ENCODE measurements at places on chromosomes 12 and 14.

DNA sequence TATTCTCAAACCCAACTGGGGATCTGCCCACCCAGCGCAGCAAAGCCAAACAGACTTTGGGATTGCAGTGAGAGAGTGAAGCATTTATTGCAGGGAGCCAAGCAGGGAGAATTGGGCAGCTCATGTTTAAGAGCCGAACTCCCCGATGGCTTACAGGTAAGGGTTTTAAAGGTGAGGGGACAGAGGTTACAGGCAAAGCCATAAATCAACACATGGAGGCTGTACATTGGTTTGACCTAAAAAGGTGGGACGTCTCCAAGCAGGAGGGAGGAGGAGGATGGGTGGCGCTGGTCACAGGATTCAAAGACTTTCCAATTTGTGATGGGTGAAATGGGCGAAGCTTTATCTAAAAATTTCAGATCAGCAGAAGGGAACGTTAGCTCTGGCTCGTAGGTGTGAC is 18.2 kb downstream of the OAS2 start:
- no peak for DNase-seq

GRCh38 chr14:82124511-82124910 is 590.9 kb upstream of the SEL1L start:
- no peak for DNase-seq

GRCh38 chr12:53184828-53185227 is 4.1 kb upstream of the CSAD start:
- no peak for DNase-seq

DNA sequence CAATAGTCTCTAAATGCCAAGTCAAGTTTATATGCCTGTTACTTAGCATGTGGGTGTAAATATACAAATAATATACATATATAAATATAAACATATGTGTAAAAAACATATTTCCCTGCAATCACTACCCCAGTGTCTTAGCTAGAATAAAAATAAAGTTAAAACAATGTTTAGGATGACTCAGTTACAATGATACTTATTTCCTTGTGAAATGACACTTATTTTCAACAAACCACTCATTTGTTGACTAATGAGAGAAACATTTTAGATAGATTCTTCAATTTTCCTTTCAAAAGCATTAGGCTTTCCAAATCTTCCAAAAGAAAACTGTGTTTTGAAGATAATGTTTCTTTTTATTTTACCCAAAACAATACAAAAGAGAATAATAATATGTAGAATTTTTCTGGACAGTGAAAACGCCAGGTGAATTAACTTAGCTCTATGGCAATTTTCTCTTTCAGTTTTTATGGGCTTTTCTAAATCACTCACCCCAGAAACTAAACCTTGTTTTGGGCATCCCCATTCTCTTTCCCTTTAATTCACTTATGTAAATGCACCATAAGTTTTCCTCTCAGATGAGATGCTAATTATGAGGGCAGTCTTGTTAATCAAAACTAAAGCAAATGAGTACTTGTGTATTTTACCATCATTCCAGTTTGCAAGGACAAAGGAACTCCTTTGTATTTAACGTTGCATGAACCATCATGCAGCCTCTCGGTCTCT is 465.9 kb downstream of the BCAT1 start:
- DNase-seq: no peak

DNA sequence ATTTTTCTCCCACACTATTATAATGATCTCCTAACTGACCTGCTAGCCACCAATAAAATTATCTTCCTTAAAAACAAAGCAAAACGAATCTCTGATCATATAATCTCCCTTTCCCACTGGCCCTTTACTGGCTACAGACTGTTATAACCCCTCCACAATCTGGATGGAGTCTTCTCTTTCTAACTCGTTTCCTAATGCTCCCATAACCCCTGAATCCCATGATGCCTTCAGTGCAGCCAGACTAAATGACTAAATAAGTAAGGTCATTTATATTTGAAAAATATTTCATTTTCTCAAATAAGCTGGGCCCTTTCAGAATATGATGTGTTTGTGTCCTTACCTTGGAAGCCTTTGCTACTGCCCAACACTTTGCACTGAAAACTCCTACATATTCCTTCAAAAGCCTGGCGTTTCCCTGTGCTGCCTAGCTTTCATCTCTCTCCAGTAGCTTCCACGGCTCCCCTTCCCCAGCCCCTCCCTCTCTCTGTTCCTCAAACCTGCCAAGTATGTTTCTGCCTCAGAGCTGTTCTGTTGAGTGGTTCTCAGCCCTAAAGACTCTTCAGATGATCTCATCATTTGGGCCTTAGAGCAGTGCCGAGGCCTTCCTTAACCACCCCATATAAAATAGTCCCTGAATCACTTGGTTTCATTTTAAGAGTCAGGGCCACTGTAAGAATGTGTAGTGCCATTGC is 91.7 kb downstream of the MYRFL start:
- no peak for DNase-seq
